T-cell (primary cell): ENCODE measurements at places on chromosomes 1 and 21.

DNA sequence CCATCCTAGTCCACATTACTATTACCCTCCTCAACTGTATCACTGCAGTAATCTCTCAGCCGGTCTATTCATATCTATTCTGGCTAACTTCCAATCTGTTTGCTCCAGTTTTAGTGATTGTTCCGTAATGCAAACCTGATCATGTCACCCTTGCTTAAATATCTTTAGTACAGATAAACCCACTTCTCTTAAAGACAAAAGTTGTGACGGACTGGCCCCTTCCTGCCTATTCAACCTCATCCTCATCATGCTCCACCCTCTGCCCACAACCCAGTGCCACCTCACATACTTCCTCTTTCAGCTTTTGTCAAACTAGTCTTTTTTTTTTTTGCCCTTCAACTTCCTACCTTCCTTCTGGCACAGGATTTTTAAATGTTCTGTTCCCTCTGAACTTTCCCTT is 2.8 kb upstream of the C1orf162 start:
- DNase-seq = peak; percentile 60

DNA sequence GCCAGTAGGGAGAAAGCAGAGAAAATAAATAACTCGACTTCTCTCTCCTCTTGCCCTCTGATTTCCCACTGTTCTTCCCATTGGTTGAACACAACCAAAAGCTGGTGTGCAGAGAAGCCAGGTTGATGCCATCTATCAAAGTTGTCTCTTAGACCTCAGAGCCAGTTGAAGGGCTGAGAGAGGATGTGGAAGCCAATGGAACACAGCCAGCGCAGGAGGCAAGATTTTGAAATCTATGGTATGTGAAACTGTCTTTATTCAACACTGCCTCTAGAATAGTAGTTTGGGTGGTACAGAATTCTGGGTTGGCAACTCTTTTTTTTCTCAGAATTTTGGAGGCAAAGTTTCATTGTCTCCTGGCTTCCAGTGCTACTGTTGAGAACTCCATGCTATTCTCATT is 11.3 kb upstream of the SMAP2 start:
- no peak for DNase-seq

GRCh38 chr1:182268669-182269068 is 122.9 kb downstream of the GLUL start:
- DNase-seq = no peak

- no peak for DNase-seq
Observed at GRCh38 chr1:5937373-5937857, 54.8 kb downstream of the NPHP4 start.

- no peak for DNase-seq
Observed at GRCh38 chr1:17680308-17680707, 74.8 kb upstream of the ACTL8 start.

- DNase-seq = no peak
Observed at GRCh38 chr1:223713546-223714420, 1.4 kb downstream of the CAPN2 start.

DNA sequence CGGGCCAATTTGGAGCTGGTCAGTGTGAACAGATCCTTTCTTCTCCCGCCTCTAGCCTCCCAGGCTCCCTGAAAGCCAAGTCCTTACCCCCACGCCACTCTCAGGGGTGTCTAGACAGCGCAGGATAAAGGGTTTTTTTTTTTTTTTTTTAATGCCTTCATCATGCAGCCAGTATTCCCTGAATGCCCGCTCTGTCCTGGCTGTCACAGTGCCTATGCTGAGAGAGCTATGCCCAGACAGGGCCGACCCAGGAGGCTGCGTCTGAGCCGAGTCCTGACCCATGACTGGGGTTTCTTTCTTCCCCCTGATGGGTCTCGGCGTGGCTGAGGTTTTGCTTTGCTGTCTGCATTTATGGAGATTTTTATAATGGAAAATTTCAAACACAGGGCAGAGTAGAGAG is 18.3 kb downstream of the SPSB1 start:
- no peak for DNase-seq

- DNase-seq = no peak
Observed at GRCh38 chr1:182185842-182186756, 124.6 kb upstream of the ZNF648 start.
